ENCODE measurements at places on chromosomes 3 and 15.

DNA sequence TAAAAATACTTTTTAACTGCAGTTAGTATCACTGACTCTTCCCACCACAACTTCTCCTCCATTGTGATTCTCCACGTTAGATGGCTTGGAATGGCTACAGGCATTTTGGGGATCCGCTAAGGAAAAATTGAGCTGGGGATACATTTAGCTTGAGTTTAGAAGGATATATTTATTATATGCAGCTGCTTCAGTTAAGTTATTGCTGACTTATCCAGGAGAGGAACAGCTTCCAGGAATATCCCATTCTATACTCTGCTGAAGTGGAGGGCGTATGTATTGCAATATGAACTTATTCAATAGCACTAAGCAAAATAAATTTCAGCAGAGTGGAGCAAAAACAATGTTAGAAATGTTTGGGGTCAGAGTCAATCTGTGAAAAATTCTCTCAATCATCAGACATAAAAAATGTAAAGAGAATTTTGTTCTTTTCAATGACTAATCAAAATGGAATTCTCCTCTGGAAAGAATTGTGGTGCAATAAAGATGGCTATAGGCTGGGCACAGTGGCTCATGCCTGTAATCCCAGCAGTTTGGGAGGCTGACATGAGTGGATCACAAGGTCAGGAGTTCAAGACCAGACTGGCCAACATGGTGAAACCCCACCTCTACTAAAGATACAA is 84.7 kb downstream of the NCEH1 start:
- no peak for DNase-seq
- no peak overlapping the region for H3K4me3 ChIP-seq
- H3K4me1 ChIP-seq, result peaks cover 8% of the 10 kb centered on the region
- H3K27me3 ChIP-seq, result no peaks in the 10 kb centered on the region
- H3K36me3 ChIP-seq, result no peaks in the 10 kb centered on the region

DNA sequence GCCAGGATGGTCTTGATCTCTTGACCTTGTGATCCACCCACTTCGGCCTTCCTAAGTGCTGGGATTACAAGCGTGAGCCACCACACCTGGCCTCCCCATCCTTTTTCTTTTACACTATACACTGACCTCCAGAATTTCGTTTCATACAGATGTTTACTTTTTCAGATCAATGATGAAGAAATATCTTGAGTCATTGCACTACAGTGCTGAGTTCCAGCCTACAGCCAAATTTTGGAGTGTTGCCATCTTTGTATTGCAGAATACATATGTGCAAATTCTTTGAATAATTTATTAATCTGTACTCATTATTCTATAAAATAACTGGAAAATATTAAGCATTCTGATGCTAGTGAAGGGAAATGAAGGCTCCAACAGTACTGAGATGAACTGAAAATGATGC is 12.5 kb downstream of the ZPLD1 start:
- H3K27ac ChIP-seq, result no peak overlapping the region
- H3K4me1 ChIP-seq, result no peaks in the 10 kb centered on the region
- peaks cover 3% of the 10 kb centered on the region for H3K27me3 ChIP-seq
- no peak overlapping the region for H3K4me3 ChIP-seq
- DNase-seq, result no peak

- no peaks in the 10 kb centered on the region for H3K36me3 ChIP-seq
- DNase-seq, result no peak
- no peak overlapping the region for H3K4me3 ChIP-seq
- no peaks in the 10 kb centered on the region for H3K27me3 ChIP-seq
Measured at GRCh38 chr15:52080031-52080430, 32.5 kb downstream of the BCL2L10 start.

- H3K27ac ChIP-seq, result no peak overlapping the region
- no peaks in the 10 kb centered on the region for H3K36me3 ChIP-seq
- peaks cover 53% of the 10 kb centered on the region for H3K27me3 ChIP-seq
- H3K4me1 ChIP-seq, result peaks cover 3% of the 10 kb centered on the region
- no peak for DNase-seq
Measured at GRCh38 chr3:161388855-161389254, 17.5 kb upstream of the SPTSSB start.
